ENCODE measurements at places on chromosomes 11 and 22.

GRCh38 chr11:109970516-109971183 is 122.5 kb upstream of the ZC3H12C start:
- H3K36me3 ChIP-seq, result no peaks in the 10 kb centered on the region
- no peak overlapping the region for H3K4me3 ChIP-seq
- peaks cover 14% of the 10 kb centered on the region for H3K4me1 ChIP-seq
- no peak for DNase-seq

DNA sequence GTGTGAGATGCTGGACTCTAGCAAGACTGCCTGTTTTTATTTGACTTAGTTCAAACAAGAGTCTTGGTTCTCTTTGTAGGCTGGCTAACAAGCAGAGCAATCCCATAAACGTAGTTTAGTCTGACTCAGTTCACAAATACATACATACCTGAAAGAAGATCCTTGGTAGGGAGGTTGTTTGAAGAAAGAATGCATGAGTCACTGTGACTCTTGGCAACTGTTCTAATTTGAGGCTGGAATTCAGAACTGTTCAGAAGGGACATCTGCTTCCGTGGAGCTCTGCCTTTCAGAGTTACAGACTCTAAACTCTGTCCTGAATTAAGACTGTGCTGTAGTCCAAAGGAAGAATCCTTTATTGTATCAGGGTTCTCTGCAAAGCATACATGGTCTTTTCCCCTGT is 32.2 kb downstream of the C2CD3 start:
- no peak for DNase-seq
- peaks cover 11% of the 10 kb centered on the region for H3K36me3 ChIP-seq
- H3K27me3 ChIP-seq, result no peaks in the 10 kb centered on the region
- H3K4me1 ChIP-seq, result no peaks in the 10 kb centered on the region
- H3K4me3 ChIP-seq, result no peak overlapping the region

DNA sequence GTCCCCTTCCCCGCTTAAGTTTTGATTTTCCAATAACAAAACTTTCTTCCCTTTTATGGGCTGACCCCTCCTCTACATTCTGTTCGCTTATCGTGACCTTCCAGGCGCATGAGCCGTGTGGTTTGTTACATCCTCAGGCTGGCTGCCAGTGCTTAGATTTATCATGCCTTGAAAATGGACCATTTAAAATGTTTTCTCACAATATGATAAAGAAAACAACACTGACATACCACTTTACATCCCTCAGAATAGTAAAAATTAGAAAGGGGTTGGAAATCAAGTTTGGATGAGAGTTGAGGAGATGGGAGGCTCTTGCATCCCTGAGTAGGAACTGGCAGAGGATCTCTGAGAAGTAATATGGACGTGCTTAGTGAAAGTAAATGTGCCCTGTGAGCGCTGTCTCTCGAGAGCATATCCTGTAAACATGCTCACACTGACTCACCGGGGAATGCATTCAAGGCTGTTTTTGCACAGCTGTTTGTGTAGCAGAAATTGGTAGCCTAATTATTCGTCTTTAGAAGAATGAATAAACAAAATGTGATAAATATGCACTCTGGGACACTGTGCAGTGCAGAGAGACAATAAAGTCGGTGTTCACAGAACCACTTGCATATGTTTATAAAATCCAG is 17.1 kb upstream of the TOLLIP start:
- no peak overlapping the region for H3K4me3 ChIP-seq
- H3K27ac ChIP-seq, result no peak overlapping the region
- peaks cover 3% of the 10 kb centered on the region for H3K27me3 ChIP-seq
- no peaks in the 10 kb centered on the region for H3K4me1 ChIP-seq

DNA sequence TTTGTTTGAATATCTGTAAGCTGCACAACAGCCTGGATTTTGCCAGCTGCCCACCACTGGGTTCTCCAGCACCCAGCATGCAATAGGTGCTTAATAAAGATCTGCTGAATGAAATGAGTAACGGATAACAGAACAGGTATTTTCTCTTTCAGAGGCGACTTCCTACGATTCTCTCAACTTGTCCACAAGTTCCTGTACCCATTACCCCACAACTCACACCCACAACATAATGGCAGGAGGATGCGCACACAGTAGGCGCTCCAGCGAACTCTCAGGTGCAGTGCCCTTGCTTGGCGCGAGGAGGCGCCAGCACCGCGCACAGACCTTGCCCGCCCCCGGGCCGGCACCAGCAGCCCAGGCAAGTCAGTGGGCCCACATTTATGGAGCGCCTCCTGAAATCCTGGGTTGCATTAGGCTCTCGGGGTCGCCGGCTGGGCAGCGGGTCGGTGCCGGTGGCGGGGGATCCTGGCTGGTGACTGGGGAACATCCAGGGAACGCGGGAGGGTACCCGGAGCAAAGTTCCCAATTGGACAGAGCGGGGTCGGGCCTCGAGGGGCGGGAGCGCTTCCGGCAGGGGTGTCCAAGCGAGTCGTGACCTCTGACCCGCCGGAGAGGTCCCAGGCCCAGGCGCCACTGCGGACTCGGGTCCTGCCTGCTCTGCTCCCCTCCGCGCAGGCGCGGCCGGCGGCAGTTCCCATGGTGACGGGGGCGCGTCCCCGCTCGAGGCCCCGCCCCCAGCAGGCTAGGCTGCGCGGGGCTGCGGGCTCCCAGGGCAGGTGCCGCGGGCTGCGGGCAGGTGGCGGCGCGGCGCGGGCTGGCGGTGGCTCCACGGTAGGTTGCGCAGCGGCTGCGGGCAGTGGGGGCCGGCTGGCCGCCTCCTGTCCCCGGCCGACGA is at the start of gene KIAA1671:
TSS of gene KIAA1671 (plus strand) at position 775 of the 895 bp plus-strand sequence. CDS start 75,284 bp downstream, outside the sequence.
- H3K27me3 ChIP-seq, result peaks cover 11% of the 10 kb centered on the region
- H3K36me3 ChIP-seq, result no peaks in the 10 kb centered on the region
- DNase-seq, result peak; percentile 78
- H3K4me3 ChIP-seq, result peak within 1 kb of the TSS; percentile 63
- H3K4me1 ChIP-seq, result no peaks in the 10 kb centered on the region
- H3K27ac ChIP-seq, result peak within 1 kb of the TSS; percentile 64

- no peaks in the 10 kb centered on the region for H3K4me1 ChIP-seq
These were observed 934.2 kb downstream of the BRD1 start for GRCh38 chr22:48893288-48894063.

GRCh38 chr11:86775361-86775760 is 25.0 kb upstream of the PRSS23 start:
- H3K27me3 ChIP-seq, result no peaks in the 10 kb centered on the region
- no peaks in the 10 kb centered on the region for H3K36me3 ChIP-seq
- H3K27ac ChIP-seq, result no peak overlapping the region
- H3K4me3 ChIP-seq, result no peak overlapping the region
- no peak for DNase-seq

Data from tibial artery (tissue), 4 donors.